ENCODE measurements at places on chromosomes 5 and 9.

GRCh38 chr5:77806213-77806843, 30.2 kb upstream of the TBCA start:
- DNase-seq = no peak

DNA sequence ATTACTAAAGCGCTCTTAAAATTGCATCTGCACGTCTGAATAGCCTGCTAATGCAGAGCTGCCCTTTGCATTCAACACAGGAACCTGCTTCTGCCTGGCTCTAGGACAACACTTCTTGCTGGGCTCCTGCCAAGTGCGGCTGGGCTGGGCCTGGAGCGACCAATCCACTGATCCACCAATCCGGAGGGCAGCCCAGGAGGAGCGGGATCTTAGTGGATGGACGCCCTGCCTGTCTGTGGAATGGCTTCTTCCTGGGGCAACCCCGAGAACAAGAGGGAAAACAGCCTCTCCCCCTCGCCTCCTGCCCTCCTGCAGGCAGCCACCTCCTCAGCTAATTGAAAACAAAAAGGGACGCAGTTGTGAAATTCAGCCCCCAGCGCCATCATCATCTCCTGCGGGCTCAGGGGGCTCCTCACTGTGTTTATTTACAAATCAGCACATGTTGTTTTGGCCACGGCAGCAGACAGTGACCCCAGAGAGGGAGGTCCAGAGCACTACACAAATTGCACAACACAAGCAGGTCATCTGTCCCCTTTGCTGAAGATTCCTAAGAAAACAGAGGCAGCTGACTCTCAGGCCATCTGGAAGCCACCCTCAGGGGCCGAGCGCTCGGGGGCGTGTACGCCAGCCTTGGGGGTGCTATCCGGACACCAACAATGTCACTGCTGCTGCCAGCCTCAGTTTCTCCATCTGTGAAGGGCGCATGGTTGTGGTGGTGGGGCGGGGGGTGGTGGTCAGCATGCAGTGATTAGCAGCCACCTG, 57.3 kb downstream of the GADD45G start:
- peak; percentile 97 for DNase-seq

- peak; percentile 28 for DNase-seq
Measured at GRCh38 chr9:114099669-114100270, 678 bp upstream of the KIF12 start.

GRCh38 chr5:79512471-79513307, 1.2 kb downstream of the HOMER1 start:
- peak; percentile 41 for DNase-seq

DNA sequence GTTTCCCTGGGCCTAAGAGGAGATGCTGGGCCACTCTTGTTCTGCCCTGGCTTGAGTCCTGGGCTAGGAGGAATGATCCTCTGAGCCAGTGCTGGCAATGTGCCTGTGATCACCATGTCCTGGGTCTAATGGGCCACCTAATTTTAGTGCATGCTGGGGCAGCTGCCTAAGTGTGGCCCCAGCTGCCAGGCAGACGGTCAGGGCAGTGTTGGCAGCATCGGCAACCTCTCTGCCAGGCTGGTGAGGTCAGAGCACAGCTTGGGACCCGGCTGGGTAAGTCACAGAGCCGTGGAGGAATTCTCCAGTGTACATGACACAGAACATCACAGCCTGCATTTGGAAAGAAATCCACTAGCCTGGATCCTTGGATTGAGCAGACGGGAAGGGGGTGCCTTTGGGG, 21.4 kb upstream of the PITX1 start:
- DNase-seq = no peak

GRCh38 chr5:176787676-176788075, 22.7 kb upstream of the UNC5A start:
- DNase-seq = no peak

GRCh38 chr5:139746691-139747582, 48.7 kb upstream of the PSD2 start:
- peak; percentile 69 for DNase-seq

DNA sequence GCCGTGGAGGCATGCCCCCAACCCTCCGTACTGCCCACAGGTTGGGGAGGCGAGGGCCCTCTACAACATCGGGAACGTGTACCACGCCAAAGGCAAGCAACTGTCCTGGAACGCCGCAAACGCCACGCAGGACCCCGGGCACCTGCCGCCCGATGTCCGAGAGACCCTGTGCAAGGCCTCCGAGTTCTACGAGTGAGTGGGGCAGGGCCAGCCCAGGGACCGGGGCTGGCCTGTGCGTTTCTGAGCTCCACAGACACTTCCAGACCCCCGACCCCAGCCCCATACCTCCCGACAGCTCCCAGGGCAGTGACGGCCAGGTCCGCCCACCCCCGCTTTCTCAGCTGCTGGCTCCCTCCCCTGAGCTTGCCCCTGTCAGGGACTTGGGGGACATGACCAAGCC, 9.5 kb downstream of the GPSM1 start:
- DNase-seq = no peak

DNA sequence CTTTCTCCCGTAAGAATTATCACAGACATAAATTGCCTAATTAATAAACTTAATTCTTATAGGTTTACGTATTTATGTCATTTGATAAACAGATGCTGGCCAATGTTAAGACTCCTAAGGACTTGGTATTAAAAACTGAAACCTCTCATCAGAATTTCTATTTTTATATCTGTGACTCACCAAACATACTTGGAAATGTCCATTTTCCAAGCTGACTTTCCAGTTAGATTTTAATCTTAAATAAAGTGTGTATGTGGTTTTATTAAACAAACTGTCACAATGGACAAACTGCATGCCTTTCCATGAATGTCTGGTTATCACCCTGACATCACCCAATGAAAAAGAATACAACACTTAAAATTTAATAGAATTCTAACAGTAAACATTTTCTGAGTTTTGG, 12.6 kb upstream of the COL23A1 start:
- no peak for DNase-seq

DNA sequence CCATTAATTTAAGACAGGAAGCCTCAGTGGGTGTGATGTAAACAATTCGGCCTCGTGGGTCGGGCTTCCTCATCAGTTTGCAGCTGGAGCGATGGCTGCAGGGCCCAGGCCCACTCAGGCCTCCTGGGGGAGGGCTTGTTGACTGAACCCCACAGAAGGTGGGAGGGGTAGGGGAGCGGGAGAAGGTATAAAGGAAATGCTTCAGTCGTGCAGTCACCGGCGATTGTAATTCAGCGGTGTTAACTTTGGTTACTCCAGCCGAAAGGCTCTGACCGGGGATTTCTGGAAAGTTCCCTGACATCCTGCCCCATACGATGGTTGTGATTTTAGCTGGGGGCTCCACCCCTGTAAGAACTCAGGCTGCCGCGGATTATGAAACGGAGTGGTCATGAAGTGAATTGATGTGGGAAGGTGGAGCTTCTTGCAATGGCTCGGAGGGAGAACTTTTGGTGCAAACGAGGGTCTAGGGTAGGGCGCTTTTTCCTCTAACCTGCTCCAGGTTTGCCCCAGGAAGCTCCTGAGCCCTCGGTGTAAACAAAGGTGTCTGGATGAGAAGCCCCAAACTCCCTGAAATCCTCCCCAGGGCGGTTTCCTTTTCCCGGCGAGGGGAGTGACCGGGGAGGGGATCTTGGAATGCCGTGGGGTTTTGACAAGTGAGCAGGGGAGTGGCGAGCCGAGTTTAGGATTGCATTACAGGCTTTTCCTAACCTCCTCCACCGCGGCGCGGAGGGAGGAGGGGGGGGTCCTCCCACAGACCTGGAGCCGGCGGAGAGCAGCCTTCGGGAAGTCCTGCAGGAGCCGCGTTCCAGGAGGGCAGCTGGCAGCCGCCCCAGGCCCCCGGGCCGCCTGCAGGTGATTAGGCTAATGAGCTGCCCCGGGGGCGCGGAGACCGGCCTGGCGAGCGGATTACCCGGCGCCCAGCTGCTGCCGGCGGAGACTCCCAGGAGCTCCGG, 215.5 kb downstream of the PDZD2 start:
- peak; percentile 72 for DNase-seq

DNA sequence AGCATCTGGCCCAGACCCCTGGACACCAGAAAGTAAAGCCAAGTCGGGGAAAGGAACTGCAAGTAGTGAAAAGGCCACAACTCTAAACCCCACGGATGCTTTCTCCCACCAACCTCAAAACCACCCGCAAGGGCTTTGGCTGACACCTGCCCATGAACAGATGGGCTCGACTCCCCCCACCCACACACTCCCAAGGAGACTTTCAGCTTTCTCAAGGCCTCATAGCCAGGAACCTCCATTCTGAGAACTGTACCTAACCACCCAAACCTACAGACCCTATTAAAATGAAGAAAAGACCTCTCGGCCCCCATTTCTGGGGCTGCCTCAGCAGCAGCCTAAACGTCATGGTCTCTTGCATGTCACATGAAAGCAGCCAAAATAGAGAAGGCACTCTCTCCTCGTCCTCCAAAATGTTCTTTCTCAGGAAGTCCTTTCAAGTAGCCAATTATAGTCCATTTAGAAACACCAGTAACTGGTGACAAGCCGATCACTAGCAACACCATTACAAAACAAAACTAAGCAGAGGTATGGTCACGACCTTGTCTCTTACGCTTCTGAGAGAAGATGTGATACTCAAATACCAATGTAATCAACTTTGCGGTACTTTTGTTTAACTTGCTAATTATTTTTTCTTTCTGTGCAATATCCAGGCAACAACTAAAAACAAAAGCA, 2.9 kb downstream of the B4GALT1 start:
- no peak for DNase-seq

DNA sequence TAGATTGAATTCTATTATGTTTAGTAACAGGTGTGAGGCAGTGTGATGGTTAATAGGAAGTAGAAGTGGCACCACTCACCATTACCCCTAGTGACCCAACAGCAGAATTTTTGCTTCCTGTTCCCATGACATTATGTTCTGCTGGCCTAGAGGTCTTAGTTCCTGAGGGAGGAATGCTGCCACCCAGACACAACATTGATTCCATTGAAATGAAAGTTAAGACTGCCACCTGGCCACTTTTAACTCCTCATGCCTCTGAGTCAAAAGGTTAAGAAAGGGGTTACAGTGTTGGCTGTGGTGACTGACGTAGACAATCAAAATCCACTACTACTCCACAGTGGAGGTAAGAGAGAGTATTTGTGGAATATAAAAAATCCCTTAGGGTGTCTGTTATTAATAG, 218.9 kb upstream of the NMUR2 start:
- no peak for DNase-seq

DNA sequence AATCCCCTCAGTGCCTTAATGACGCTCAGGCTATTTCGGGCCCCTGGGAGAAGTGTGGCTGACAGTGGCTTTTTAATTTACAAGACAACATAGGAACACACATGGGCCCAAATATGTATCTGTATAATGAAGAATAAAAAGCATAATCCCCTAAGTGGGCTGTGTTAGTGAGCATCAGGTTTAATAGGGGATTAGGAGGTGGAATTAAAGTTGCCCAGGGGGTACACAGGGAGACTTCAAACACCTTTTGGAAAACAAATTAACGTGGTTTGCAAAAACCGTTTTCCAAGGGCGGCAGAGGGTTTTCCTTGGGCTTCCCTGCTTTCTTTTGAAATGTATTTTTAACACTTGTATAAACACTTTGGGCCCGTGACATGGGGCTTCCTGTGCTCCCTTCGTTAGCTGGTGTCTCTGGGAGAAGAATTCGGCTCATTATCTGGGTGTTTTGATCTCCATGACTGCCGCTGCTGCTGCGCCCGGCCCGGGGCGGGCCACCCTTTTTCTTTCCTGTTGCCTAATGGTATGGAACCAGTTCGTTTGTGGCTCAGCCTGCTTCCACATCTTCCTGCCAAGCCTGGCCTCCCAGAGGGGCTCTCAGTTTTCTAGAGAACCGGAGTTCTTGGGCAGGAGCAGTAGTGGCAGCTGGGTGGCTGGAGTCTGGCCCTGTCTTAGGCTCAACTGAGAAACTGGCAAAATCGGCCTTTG, 173.0 kb downstream of the MACROH2A1 start:
- peak; percentile 61 for DNase-seq

GRCh38 chr9:77817590-77818311, 169.6 kb upstream of the GNA14 start:
- no peak for DNase-seq

DNA sequence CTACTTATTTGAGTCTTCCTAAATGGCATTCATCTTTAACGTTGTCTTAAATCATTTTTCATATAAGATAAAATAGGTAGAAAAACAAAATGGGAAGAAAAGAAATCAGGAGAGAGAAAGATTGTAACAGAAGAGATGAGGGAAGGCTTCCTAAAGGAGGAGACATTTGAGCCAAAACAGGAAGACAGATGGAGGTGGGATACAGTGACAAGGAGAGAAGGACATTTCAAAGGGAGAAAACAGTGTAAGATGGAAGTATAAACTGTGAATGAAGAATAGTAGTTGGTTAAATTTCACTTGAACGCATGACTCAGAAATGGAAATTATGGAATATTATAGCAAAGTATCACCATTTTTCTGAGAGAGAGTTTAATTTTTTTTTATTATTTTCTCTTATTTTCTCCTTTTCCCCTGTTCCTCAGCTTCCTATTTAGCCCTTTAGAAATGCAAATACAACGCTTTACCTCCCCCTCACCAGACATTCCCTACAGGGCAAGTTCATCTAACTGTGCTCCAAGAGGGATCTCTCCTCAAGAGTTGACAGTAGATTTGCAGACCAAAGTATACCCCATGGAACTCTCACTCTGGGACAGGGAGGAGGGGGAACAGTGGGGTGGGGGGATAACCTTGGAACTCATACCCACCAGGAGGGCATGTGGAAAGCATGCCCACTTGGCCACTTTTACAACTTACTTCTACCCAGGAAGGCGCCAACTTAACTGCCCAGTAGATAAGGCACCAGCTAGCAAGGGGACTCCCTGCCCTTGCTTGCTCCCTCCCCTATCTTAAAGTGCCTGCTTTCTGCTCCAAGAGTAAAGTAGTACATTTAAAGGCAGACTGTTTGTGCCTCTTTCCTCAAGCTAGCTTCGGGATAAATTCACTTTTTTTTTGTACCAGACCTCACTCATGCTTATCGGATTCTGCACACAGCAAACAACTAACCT, 304.7 kb upstream of the POU5F2 start:
- no peak for DNase-seq

GRCh38 chr5:38045446-38045845, 205.6 kb upstream of the GDNF start:
- DNase-seq = no peak

DNA sequence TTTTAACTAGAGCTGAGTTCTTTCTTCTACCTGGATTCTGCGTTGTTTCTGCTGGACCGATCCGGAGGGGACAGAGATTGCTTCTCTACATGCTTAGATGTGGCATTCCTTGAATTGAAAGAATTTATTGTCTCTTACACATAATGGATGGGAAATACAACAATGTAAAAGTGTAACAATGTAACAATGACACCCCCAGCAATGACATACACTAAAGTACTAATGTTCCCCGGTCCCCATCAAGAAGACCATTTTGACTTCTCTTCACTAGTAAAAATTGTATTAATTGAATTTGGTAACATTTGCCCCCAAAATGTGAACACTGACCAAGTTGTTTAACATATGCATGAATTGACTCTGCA, 760.2 kb downstream of the TAF11L14 start:
- no peak for DNase-seq

DNA sequence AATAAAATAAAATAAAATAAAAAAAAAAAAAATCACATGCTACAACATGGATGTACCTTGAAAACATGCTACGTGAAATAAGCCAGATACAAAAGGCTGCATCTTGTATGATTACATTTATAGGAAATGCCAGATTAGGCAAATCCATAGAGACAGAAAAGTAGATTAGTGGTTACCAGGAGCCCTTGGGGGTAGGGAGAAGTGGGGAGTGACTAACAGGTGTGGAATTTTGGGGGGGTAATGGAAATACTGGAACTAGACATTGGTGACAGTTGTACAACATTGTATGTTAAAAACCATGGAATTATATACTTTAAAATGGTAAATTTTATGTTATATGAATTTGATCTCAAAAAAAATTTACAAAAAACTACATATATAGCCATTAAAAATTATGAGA, 47.3 kb downstream of the SLC1A1 start:
- no peak for DNase-seq

- DNase-seq = no peak
Measured at GRCh38 chr5:170538696-170539586, 35.1 kb downstream of the KCNIP1 start.
